ENCODE measurements at places on chromosomes 16 and 17.

DNA sequence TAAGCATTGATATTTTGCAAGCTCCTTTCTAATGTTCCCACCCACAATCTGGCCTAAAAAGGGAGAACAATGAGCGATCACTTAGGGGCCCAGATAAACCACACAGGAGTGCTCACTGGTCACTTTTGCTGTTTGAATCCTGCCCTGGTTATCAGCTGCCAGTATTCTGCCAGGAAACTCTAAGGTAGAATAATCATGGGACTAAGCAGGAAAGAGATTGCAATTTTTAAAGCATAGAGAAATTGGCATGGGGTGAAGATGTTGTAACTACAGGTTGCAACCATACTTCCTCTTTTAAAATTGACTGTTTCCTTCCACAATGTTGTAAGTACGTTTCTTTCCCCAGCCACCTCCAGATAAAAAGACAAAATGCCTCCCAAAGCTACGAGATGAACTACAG is 251.2 kb upstream of the CDH11 start:
- no peak for DNase-seq

DNA sequence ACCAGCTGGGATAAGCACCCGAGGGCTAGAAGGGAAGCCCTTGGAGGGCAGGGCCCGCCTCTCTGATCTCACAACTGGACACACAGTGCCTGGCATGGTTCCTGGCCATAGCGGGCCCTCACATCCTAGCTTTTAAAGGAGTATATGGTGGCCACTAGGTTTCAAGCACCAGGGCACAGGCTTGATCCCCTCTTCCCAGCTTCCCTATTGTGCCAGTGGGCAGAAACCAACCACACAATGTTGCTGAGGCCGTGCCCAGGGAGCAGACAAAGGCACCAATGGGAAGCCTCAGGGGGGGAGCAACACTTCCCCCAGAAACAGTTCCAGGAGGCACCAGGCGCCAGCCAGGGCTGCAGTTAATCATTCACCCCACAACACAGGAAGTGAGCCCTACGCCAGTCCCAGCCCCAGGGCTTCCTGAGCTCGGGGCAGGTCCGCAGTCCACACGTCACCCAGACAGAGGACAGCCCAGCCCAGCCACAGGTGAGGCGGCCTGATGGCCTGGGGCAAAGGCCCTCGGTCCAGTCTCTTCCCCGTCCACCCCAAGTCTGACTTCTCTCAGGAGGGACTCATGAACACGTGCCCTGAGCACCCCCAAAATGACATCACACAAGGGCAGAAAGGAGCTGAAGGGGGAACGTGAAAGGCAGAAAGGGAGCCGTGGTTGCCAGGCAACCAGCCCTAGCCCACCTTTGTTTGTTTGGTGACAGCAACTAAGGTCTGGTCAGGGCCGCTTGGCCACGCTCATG is 12.8 kb downstream of the SMIM5 start:
- no peak for DNase-seq

- DNase-seq, result peak; percentile 39
Measured at GRCh38 chr17:6473128-6473767, 29.0 kb downstream of the PIMREG start.

GRCh38 chr16:12470311-12471229 is 333.1 kb downstream of the CPPED1 start:
- no peak for DNase-seq

DNA sequence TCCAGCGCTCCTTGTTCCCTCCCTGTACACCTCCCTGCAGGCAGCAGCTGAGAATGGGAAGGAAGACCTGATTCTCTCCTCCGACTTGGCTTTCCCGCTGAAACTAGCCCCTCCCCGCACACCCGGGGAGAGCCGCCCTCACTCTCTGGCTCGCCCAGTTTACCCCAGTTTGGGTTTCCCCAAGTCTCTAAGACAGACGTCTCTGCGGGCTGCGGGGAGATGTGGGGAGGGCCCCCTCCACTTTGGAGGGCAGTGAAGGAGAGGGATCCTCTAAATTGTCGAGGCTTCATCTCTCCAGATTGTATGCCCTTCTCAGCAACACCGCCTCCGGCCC is 797 bp downstream of the GRB7 start:
- no peak for DNase-seq

- no peak for DNase-seq
Measured at GRCh38 chr16:2016407-2016922, 3.1 kb upstream of the NPW start.

DNA sequence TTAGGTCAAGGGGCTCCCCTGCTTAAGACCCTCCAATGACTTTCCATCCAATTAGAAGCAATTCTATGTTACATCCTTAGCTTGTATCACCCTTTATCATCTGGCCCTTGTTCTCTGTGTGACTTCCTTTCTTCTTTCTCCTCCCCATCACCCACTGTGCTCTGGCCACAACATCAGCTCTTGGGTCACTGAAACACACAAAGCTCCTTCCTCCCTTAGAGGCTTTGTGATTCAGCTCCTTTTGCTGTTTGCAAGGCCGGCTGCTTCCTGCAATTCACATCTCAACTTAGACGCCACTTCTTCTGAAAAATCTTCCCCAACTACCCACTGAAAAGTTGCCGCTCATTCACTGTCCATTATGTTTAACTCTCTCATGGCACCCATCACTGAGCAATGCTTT is 130.9 kb upstream of the CACNG3 start:
- DNase-seq, result no peak

- DNase-seq, result no peak
Measured at GRCh38 chr16:74847202-74847601, 72.6 kb upstream of the FA2H start.

- DNase-seq, result peak; percentile 11
Measured at GRCh38 chr16:78437352-78437968, 338.0 kb downstream of the WWOX start.

GRCh38 chr17:66950886-66951604 is 13.5 kb upstream of the CACNG4 start:
- DNase-seq, result no peak

GRCh38 chr17:49361129-49361901 is 735 bp downstream of the ZNF652 start:
- no peak for DNase-seq

DNA sequence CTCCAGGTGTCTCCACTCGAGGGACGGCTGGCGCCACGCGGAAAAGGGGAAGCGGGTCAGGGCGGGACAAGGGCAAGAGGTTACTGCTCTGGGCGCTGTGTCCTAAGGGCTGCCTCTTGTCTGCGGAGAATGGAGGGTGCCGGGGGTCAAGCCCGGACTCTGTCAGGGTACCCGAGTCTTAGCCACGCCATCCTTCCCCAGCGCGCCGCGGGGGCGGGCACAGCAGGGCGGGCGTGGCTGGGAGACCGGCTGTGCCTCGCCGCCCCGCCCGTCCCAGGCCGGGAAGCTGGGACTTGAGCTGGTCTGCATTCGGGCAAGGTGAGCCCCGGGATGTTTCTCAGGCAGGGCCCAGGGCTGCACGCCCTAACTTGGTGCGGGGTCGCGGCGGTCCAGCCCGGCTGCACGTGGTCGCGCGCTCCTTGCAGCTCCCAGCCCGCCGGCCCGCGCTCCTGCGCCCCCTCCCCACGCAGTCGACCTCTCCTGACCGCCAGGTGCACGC is 6.2 kb upstream of the ACTG1 start:
- no peak for DNase-seq

GRCh38 chr17:39599004-39599664 is 8.6 kb downstream of the NEUROD2 start:
- peak; percentile 67 for DNase-seq

DNA sequence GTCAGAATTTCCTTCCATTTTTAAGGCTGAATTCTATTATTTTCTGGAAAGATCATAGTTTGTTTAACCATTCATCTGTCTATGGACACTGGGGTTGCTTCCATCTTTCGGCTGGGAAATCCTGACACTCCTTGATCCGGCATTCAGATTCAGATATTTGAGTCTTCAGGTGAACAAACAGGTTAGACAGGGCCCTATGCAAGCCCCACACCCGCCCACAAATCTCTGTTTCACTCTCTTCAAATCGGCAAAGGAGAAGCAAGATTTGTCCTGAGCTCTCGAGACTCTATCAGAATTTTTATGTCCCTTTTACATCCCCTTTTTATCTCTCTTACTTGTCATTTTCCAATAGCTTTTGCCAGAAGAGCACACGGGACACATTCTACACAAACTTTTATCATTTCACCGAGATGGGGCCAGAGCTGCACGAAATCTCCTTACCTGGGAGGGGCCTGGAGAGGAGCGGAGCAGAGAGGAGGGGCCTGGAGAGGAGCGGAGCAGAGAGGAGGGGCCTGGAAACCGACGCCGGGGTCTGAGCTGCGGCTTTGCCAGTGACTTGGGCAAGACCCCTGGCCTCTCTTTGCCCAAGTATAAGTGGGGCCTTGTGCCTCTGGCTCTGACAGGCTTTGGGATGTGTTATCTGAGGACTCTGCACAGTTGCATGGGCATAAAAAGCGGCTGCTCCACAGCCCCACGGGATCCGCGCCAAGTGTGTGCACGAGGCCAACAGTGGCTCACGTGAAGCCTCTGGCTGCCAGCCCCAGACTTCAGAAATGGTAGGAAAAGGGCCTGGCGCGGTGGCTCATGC is 54.3 kb upstream of the RBFOX3 start:
- DNase-seq, result peak; percentile 85

GRCh38 chr17:13244513-13244912 is 226.7 kb upstream of the ELAC2 start:
- DNase-seq, result no peak

GRCh38 chr16:2471016-2471652 is at the start of gene NTN3:
Gene NTN3, plus strand, starts transcription at chr16:2471297. Its CDS starts 405 bp downstream, at chr16:2471702.
- DNase-seq, result peak; percentile 73

- no peak for DNase-seq
Measured at GRCh38 chr17:73069841-73070240, 22.6 kb downstream of the SLC39A11 start.
